ENCODE measurements at places on chromosomes 11 and 22.

GRCh38 chr11:69201066-69201365 lies 45.3 kb downstream of the SMIM38 start:
- DNase-seq: no peak

DNA sequence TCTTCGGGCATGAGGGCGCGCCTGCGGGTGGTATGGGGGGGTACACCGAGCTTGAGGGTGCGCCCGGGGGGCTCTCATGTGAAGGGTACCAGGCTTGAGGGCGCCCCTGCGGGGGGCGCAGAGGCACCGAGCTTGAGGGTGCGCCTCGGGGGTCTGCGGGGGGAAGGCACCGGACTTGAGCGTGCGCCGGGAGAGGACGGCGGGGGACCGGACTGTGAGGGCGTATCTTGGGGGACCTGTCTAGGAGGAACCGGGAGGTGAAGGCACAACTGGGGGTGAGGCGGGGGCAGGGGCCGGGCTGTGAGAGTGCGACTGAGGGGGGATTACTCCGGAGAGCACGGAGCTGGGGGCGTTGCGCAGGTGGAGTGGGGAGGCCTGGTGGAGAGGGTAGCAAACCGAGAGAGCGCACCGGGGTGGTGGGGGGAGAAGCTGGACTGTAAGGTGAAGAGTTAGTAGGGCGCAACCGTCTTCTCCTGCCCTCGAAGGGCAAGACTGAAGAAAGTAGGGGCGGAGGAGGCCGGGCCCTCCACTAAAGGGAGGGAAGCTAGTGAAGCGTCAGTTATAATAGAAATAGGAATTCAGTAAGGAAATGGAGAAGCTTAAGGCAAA lies 1.1 kb upstream of the DDX6 start:
- no peak for DNase-seq

GRCh38 chr11:68159665-68160064 lies 38.5 kb upstream of the CHKA start:
- DNase-seq: no peak

DNA sequence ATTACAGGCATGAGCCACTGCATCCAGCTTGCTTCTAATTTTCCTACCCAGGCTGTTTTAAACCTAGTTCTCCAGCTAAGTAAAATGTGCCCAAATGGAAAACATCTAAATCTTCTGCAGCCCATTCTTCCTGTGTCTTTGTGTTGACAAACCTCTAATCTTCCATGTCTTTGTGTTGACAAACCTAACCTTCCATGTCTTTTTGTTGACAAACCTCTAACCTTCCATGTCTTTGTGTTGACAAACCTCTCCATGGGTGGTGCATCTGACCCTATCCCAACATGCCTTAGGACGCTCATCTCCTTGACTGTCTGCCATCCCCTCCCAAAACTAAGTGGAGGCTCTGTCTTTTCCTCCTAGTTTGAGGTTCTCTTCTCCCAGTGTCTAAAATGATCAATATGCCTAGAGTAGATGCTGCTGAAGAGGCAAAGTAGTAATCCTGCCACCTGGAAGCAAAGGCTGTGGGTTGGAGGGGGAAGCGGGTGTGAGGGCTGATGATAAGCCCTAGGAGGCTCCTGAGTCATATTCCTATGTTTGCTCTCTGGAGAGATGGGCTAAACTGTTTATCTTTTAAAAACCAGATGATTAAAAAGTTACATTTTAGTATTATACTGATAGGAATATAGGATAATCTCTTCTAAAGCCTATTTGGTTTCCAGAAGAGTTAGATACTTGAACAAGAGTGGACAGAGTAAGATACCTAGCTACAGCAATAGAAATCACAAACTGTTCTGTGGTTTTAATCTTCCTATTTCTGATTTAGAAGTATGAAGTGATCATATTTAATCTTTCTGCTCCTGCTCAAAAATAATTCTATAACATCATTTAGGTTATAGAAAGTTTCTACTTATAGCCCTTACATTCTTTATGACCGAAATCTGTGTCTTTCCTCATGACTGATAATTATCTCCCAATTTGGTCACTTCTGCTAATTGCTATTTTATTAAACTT lies 7.9 kb downstream of the FEN1 start:
- no peak for DNase-seq

GRCh38 chr11:71086687-71087258 lies 165.6 kb downstream of the SHANK2 start:
- DNase-seq: no peak

GRCh38 chr11:41053894-41054293 lies 405.6 kb downstream of the LRRC4C start:
- DNase-seq: no peak

DNA sequence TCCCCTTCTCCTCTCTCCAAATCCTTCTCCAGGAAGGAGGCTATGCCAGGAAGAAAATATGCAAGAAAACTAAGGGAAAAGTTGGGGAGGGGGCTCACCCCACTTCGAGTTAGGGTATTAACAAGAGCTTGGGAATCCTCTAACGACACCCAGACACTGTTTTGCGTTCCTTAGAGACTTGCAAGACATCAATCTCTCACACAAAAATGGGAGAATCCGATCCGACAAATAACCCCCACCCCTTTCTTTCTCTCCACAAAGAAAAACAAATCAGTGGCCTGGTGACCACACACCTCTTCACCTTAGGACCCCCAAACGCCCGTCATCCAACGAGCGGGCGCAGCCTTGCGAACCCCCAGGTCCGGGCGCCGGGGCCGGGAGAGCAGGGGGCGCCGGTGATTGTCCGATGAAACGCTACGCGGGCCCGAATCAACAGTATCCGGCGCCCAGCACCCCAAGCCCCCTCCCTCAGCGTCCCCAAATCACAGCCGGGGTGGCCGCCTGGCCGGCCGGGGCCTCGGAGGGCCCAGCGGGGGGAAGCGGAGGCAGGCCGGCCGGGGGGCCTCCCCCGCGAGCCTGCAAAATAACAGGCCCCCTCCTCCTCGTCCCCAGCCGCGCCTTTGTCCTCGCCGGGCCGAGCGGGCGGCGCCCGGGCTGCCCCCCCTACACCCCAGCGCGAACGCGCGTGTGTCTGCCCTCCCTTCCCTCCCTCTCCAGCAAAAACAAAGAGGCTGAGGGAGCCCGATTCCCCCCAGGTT lies 690 bp downstream of the CSNK1E start:
- DNase-seq: no peak

DNA sequence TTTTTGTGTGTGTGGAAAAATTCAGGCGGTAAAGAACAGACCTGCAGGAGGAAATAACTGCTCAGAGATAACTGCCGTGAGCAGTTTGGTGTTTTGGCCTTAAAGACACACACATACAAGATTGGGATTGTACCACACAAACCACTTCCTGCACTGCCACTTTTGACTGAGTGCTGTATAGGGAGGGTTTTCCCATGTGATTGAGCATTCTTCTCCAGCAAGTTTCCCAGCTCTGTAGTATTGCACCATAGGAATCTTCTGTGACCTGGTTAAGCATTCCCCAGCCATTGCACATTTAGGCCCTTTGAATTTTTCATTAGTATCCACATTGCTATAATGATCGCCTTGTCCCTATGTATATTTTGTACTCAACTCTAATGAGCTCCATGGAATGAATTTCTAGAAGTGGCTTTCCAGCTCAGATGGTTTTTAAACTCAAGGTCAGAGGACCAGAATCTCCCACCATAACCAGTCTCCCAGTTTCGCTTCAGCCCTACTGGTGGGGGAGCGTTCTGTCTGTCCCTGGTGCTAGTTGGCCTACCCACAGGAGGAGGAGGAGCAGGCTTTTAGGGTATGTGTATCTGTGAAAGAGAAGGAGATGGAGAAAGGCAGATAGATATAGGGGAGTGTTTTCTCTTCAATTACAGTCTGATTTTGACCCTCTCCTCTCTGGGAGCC lies 9.3 kb downstream of the CD82 start:
- peak; percentile 42 for DNase-seq
